BJ (cell line): ENCODE measurements at places on chromosomes 1 and 21. TPM values are rescaled to one million over a fixed set of nuclear protein-coding genes. Genes with fewer than 3 reads are reported as not detected.

Gene RUNX3
- polyA plus RNA-seq: 0.23 and 0.54 TPM in 2 replicates

Gene OR2W3
- not detected in 2 replicates for polyA plus RNA-seq

Gene DDR2
- 267 and 282 TPM in 2 replicates for polyA plus RNA-seq

Gene HAO2
- polyA plus RNA-seq: not detected in 2 replicates

Gene THEM5
- not detected in 2 replicates for polyA plus RNA-seq

Gene TM2D1
- polyA plus RNA-seq: 30.3 and 71.8 TPM in 2 replicates

Gene KRTAP19-1
- not detected in 2 replicates for polyA plus RNA-seq

Gene PFKFB2
- polyA plus RNA-seq: 1.5 and 1.9 TPM in 2 replicates

Gene BATF3
- 1.5 and 1.7 TPM in 2 replicates for polyA plus RNA-seq

- no peak for DNase-seq
These were observed 22.8 kb upstream of the CRNN start for GRCh38 chr1:152436593-152437496.

DNA sequence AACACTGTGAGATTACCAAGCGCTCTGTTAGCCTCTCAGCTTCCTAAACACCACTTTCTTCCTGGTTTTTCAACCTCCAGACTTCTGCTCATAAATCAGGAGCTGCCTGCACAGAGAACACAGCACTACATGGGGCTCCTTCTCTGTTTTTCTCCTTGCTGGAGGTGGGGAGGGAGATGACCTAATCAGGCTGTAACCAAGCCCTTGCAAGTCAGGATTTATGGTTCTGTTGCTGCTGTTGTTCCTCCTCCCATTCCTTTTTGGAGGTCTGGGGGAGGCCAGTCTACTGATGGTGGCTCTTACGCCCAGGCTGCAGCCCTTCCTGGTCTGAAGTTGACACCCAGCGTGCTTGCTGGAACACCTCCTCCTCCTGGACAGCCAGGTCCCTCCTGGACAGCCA is 80.9 kb upstream of the AJAP1 start:
- DNase-seq: no peak

DNA sequence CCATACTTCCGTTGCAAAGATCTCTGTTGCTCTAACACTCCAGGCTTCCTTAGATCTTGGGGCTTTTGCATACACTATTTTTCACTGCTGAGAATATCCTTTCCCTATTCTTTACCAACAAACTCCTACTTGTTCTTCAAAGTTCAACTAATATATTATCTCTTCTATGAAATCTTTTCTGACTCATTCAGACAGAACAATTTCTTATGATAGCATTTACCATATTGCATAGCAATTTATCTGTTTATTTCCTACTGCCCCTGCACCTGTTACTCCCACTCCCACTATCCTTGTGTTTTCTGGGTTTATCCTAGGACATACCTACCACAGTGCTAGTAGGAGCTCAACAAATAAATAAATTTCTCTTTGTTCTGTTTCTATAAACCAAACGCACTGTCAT is 11.0 kb downstream of the GADD45A start:
- DNase-seq: no peak

DNA sequence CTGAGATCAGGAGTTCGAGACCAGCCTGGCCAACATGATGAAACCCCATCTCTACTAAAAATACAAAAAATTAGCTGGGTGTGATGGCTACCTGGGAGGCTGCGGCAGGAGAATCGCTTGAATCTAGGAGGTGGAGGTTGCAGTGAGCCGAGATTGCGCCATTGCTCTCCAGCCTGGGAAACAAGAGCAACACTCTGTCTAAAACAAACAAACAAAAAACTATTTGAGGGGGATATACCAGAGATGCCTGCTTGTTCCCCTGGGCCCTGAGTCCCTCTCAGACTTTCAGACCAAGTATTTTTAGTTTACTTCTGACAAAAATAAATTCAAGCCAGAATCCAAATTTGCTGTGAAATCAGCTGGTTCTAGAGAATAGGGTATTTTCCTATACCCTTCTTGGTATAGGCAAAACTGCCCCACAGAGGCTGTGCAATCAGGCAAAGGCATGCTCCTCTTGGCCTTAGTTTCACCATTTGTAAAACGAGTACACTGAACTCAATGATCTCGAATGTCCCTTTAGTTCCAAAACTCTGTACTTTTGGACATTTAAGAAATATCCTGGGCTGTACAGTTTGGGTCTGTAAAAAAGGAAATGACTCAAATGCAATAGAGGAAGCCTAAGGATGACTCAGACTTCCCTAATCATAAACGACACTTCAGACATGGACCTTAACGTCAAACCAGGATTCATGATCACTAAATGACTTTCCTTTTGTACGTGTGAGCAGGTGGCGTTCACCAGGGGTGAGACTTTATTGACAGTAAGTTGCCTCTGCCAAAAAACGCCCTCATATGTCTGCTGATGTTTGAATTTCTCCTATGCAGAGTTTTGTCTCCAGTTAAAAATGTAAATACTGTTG is 16.1 kb downstream of the ENSA start:
- DNase-seq: peak; percentile 74

- no peak for DNase-seq
These were observed 755 bp downstream of the FBXO42 start for GRCh38 chr1:16351456-16351993.

GRCh38 chr1:3312898-3313575 is 141.4 kb upstream of the ARHGEF16 start:
- DNase-seq: peak; percentile 94

- no peak for DNase-seq
These were observed 79.5 kb downstream of the SLC66A1 start for GRCh38 chr1:19391596-19391981.

GRCh38 chr1:48469616-48470480 is 2.2 kb downstream of the SPATA6 start:
- no peak for DNase-seq

- no peak for DNase-seq
These were observed 45.5 kb downstream of the UTP25 start for GRCh38 chr1:209873067-209873799.

DNA sequence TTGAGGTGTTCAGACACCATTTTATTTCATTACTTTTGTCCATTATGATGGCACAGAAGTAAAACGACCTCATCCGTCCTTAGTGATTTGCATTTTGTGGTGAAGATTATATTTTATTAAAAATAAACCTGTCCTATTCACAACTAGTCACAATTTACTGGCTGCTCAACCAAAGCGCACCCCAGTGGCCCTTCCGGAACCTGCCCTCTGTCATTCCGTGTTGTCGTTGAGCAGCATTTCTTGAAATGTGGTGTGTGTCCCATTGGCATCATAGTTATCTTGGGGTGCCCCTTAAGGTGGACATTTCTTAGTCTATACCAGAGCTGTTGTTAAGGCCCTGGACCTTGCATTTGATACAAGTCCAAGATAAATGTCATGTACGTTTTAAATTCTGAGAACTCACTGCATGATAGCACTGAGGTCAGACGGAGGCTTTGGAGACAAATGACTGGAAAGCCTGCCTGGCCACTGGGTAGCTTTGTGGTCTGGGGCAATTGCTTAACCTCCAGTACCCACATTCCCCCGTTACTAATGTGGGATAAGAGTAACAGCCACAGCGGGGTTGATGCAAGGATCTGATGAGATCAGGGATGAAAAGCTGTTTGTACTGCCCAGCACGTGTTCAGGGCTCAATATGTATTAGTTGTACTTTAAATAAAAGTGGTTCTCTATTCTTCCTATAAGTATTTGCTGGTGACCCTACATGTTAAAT is 36.2 kb downstream of the BACH1 start:
- DNase-seq: no peak

DNA sequence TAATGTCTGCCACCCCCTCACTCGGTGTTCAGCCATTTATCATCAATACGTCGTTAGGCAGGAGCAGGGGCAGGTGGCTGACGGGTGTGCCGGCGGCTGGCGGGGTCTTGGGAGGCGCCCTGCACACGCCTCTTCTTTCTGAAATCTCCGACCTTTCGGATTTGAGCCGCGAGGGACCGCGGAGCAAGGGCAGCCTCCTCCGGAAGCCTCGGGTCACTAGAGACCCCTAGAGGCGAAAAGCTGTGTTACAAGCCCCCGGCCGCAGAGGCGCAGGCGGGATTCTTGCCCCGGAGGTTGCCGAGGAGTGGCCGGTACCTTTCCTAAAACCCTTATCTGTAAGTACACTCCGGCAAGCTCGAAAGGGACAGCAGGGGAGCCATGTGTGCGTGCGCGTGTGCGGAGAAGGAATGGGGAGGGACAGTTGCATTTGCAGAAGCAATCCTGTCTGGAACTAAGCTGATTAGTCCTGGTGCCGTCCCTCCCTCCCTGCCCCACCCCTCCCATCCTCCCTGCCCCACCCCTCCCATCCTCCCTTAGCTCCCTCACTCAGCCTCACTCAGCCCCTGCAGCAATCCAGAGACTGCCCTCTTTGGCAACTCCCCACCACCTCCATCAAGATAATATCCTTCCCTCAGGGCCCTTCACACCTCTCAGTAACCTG is 11.0 kb downstream of the BRINP2 start:
- no peak for DNase-seq

DNA sequence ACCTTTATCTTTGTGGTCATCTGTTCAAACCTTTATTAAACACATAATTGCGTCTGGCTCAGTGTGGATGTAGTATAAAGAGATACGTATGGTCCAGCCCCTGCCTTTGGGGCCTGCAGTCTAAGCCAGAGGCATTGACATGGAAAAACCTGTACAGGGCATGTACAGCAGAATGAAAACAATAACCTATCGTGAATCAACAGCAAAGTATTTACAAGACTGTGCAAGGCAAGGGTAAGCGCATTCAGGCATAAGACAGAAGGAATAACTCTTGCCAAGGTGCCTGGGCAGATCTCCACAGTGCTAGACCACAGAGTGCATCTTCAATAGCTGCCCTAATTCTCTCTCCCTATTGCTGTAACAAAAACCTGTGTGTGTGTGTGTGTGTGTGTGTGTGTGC is 35.5 kb downstream of the KIRREL1 start:
- no peak for DNase-seq

- no peak for DNase-seq
These were observed 23.1 kb downstream of the DYRK3 start for GRCh38 chr1:206658264-206658980.

DNA sequence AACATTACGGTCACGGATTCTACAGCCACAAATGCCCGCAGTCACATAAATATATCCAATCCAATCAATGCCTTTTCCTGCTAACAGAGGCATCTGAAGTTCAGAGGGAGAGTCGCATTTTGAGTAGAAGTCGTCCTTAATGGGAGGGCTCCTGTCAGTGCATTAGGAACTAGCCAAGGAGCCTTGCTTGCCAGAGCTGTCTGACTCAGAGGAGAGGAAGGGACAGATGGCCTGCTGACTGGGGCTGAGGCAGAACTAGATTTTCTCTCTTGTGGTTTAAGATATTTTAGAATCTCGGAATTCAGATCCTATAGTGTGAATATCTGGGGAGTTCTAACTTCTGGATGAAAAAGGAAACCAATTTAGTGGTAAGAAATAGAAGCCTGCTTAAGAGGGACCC is 10.6 kb downstream of the XKR8 start:
- peak; percentile 50 for DNase-seq

DNA sequence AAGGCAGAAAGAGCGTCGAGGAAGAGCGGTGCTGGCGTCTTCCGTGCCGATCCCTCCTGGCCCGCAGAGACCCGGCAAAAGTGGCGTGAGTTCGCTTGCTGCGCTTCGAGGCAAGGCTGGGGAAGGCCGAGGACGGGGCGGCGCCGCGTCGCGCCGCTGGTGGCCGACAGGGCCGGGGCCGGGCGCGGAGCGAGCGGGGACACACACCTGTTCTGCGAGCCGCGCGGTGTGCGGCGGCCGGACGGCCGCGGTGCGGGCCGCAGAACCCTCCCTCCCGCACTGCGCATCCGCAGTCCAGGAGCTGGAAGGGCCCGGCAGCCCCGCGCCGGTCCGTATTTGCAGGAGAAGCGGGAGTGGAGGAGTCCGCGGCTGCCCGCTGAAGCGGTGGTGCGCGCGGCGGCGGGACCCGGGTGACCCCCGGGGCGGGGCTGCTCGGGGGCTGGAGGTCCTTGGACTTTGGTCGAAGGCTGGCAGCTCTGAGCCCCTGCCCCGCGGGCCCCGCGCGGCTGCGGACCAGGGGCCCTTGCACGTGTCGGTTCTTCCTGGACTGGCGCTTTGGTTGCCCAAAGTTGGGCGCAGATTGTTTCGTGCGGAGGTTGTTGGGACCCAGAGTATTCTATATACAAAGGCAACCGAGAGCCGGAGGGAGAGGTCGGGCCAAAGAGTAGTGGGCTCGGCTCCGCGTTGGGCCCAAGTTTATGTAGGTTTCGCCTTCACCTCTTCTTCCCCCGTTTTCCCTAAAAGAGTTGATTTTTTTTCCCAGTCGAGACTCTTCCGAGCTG is 2.6 kb downstream of the RNF220 start:
- DNase-seq: no peak

DNA sequence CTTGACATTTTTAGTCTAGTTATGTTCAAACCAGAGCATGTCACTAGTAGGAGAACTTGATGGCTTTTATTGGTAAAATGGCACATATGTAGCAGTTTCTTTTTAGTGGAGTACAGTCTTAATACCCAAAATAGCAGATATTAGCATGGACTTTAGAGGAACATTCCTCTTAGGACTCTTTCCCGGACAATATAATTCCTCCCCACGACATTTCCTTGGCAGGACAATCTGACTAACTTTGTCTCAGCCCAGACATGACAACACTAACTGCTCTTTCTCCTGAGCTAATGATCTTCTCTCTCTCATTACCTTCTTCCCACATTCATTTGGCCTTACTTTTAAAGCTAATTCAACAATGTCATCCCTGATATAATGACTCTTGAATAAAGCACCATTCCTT is 62.5 kb downstream of the ADAMTS1 start:
- no peak for DNase-seq

- DNase-seq: no peak
These were observed 7.5 kb downstream of the KIAA1614 start for GRCh38 chr1:180920193-180920592.

DNA sequence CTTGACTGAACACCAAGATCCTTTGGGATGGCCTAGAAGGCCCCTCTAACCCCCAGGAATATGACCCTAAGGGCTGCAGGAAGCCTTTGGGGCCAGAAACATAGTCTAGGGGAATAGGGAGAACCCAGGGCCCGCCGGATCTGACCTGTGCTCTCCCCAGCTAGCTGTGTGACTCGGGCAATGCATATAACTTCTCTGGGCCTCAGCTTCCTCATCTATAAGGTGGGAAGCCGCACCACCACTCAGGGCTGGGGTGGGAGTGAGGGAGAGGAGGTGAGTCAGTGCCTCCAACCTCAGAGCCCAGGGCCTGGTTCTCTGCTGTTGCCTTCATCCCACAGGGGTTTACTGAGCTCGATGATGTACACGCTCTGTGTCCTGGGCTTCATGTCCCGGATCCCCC is 434.4 kb downstream of the PTPRU start:
- DNase-seq: no peak

GRCh38 chr1:108972951-108973350 is 9.7 kb upstream of the CLCC1 start:
- DNase-seq: no peak
